Frontal cortex (tissue), 4 donors: ENCODE measurements at places on chromosomes 12 and 14.

DNA sequence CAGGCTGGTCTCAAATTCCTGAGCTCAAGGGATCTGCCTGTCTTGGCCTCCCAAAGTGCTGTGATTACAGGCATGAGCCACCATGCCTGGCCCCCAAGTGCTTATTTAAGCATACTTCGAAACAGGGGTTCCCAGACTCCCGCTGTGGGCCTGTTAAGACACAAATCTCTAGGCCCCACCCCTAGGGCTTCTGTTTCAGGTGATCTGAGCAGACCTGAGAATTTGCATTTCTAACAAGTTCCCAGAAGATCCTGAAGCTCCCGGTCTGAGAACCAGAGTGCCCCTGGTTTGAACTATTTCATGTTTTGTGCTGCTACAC, 25.0 kb downstream of the GCH1 start:
- DNase-seq, result no peak

GRCh38 chr12:42585154-42585840, 4.2 kb downstream of the PRICKLE1 start:
- DNase-seq, result no peak

DNA sequence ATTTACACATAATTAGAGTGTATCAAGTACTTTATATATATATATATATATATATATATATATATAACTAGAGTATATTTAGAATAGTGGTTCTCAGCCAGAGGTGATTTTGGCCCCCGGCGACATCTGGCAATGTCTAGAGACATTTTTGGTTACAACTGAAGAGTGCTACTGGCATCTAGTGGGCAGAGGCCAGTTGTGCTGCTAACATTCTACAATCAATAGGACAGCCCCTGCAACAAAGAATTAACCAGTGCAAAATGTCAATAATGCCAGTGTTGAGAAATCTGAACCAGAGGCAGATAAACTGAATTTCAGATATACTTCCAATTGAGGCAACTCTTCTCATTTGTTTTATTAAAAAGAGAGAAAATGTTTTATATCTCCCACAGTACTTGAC, 8.9 kb downstream of the GTF2A1 start:
- DNase-seq, result no peak

GRCh38 chr12:124036657-124037109, 63.7 kb downstream of the ZNF664 start:
- DNase-seq, result peak; percentile 50

DNA sequence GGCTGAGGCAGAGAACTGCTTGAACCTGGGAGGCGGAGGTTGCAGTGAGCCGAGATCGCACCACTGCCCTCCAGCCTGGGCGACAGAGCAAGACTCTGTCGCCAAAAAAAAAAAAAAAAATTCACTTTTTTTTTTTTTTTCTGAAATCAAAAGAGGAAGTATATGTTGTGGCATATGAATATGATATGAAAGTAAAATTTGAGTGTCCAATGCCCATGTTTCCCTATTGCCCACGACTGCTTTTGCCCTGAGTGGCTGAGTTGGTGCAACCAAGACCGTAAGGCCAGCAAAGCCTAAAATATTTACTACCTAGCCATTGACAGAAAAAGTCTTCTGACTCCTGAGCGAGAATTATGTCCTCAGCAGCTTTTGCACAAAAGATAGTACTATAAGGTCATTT, 101.7 kb upstream of the PARP11 start:
- no peak for DNase-seq

- DNase-seq, result peak; percentile 48
Measured at GRCh38 chr14:99664058-99664936, 19.4 kb downstream of the HHIPL1 start.

DNA sequence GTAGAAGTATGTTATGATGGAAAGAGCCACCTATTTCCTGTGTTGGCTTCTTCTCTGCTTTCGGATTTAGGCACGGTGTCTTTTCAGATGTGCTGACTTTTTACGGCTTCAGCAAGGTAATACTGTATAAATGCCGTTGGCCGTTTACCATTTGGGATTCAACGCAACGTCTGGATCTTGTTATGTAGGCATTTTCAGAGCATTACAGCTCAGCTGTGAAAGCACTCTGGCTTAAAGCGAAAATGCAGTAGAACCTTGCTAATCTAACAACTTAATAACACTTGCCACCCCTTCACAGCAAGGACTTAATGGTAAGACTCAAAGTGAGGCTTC, 229.9 kb downstream of the EFCAB11 start:
- no peak for DNase-seq

- no peak for DNase-seq
Measured at GRCh38 chr12:14853961-14854360, 10.6 kb upstream of the ART4 start.

GRCh38 chr12:52539821-52540173, 13.1 kb downstream of the KRT71 start:
- no peak for DNase-seq

DNA sequence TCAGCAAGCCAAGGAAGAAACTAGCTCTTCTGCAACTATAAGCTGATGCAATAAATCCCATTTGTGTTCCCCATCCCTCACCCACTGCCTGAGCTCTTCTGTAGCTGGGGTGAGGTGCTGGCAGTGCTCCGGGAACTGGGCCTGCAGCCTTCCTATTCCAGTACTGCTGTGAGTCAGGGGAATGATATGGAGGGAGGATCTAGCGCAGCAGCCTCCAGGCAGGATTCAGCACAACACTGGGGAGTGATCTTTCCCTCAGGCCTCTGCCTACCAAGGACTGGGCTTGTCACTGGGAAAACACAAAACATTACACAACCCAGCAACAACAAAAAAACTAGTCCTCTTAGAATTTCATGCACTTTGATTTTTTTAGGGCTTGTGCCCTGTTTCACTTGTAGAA, 58.7 kb downstream of the ST8SIA1 start:
- no peak for DNase-seq

DNA sequence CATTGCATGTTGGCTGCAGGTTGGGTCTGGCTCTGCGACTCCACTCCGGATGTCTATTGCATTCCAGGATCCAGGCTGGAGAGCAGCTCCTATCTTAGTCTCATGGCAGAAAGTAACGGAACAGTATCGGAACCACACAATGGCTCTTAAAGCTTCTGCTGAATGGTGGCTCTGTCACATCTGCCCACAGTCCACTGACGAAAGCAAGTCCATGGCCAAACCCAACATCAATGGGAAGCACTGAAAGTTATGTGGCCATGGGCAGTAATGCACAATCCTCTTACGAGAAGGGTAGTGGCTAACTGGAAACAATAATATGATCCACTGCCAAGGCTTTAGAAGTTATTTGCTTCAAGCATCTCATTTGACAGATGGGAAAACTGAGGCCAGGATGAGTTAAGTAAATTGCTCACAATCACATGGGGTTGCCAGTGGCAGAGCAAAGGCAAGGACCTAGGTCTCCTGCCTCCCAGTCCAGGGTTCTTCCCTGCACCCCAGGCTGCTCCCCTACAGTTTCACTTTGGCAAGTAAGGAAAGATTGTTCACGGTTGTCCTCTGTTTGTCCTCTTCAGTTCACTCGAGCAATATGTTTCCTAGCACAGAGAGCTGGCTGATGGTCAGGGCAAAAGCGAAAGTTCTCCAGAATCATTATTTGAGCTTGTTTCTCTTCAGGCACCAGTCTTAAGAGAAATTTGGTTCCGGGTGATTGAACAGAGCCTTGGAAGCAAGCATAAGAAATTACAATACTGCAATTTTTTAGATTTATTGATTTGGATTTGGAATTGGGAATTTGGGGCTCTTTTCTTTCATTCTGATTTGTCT, 54.2 kb downstream of the CKAP4 start:
- DNase-seq, result no peak

DNA sequence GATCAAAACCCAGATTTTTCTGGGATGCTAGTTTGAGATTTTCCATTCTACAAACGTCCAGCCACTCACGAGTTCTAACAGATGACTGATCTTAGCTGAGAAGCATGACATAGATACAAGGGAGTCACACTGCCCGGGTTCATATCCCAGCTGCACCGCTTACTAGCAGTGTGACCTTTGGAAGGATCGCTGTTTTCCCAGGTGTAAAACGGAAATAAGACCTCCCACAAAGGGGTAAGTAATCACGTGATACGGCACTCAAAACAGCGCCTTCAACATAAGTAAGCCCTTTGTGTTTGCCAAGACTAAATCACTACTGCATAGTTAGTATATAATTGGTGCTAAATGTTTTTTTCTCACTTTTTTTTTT, 624 bp upstream of the PWP1 start:
- no peak for DNase-seq

GRCh38 chr12:105331805-105332251, 1.3 kb downstream of the C12orf75 start:
- no peak for DNase-seq

- DNase-seq, result no peak
Measured at GRCh38 chr14:85333313-85333712, 196.6 kb upstream of the FLRT2 start.

DNA sequence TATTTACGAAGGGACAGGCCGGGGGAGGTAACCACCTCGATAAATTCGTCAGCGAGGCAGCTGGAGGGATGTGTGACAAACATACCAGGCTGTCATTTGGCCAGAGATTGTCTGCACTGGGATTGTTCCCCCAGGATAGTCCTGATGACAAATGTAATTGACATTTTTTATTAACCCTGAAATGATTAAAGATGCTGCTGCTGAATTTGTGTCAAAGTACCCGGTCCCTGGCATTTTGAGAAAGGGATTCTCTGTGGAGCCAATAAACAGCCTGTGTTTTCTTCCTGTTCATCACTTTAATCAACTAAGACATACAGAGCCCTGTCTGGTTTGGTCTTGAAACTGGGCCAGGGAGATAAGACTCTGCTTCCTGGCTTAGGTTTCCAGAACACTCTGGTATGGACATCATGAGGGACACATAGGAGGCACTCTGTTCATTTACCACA, 117.6 kb downstream of the SLC25A47 start:
- no peak for DNase-seq

DNA sequence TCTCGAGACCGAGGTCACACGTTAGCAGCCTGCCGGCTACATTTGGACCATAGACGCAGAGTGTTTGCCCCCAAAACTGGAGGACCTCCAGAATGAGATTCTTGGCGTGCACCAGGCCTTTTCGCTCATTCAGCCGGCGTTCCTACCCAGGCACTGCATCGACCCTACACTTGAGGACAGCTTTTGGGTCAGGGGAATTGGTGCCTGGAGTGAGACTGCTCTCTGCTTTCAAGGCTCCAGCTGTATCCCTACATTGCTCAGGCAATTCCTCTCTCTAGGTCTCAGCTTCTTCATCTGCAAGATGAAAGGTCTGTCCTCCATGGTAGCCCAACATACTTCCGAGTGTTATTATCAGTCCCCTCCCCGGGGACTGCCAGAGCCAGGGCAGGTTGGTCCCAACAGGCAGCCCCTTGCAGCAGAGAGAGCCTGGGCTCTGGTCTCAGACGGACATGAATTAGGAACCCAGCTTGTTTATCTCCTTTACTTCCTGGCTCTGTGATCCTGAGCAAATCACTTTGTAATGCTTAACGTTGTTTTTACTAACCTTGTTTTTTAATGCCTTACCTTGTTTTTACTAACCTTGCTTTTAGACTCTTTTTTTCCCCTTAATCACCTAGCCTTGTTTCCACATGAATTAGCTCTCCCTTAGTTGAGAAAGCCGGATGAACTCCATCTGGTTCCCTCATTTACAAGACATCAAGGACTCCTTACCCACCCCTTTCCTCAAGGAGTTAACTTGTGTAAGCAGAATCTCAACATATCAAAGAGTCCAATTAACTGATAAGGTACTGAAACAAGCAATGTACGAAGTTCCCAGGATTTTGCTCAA, 892 bp downstream of the TCHP start:
- no peak for DNase-seq

DNA sequence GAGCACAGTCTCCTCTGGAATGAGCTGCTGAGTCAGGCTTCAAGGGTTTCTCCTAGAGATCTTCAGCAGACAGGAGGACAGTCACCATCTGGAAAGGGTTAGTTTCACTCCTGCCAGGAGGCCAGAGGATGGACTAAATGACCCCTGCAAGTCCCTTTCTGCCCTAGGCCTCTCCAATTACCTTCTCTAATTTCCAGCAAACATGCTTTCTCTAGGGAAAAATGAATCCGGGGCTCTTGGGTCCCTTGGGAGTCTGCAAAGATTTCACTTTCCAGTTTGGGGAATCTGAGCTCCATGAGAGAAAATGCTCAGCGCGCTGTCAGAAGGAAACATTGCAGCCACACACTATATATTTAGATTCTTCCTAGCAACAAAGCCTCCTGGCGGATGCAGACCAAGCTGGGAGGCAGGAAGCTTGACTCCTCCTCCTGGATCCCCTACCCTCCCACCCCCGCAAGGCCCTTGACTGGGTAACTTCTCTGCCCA, 184.4 kb upstream of the CCND2 start:
- no peak for DNase-seq

DNA sequence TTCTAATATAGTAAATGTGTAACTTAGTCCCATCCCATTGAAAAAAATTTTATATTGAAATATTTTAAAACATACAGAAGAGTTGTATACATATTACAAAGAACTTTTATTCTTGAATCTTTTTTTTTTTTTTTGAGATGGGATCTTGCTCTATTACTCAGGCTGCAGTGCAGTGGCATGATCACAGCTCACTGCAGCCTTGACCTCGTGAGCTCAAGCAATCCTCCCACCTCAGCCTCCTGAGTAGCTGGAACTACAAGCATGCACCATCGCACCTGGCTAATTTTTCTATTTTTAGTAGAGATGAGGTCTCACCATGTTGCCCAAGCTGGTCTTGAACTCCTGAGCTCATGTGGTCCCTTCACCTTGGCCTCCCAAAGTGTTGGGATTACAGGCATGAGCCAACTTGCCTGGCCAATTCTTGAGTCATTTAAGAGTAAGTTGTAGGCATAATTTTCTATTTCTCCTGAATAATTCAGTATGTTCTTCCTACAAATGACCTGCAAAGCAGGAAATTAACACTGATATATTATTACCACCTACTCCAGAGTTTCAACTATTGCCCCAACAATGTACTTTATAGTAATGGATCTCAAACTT, 153.0 kb upstream of the BMP4 start:
- DNase-seq, result no peak

- DNase-seq, result no peak
Measured at GRCh38 chr14:99344051-99344758, 72.2 kb upstream of the BCL11B start.

DNA sequence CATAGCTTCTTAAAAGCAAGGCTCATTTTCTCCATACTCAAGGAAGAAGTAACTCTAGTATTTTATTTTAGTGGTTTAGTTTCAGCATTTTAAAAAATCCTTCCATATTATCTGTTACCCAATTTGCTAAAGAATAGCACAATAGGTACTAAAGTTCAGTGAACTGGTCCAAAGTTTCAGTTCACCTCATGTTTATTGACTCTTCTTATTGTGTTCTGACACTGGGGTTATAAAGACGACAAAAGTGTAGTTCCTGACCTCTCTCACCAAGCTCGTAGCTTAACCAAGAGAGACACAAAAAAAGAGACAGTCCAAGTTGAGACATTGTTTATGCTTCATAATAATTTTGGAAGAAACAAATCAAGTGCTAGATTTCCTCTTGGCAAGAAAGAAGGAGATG, 40.8 kb upstream of the SLC38A2 start:
- DNase-seq, result no peak

DNA sequence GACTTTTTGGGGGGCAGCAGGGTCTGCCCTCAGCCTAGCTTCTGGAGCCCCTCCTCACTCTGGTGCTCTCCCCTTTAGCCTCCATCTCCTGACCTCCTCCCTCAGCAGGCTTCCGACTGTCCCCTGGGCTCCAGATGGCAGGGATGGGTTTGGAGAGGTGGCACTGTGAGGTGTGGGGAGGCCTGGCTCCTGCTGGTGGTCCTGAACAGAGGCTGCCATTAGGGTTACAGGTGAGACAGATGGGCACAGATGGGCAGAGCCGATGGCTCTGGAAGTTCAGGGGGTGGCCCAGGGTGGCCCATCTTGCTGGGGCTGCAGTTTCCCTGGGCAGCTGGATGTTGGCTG, 68.5 kb upstream of the BEGAIN start:
- no peak for DNase-seq

GRCh38 chr14:95353664-95354063, 34.0 kb upstream of the CLMN start:
- DNase-seq, result no peak
